Testis (tissue), 5 donors: ENCODE measurements at places on chromosomes 16 and 17. TPM values are rescaled to one million over a fixed set of nuclear protein-coding genes. Genes with fewer than 3 reads are reported as not detected.

- no peak overlapping the region for H3K27ac ChIP-seq
- no peaks in the 10 kb centered on the region for H3K27me3 ChIP-seq
- no peak overlapping the region for H3K4me3 ChIP-seq
- H3K4me1 ChIP-seq, result no peaks in the 10 kb centered on the region
- H3K36me3 ChIP-seq, result no peaks in the 10 kb centered on the region
These were observed 12.1 kb downstream of the ATP2C2 start for GRCh38 chr16:84380405-84380804.

GRCh38 chr16:73058616-73059409 lies 10.9 kb upstream of the ZFHX3 start:
- H3K27ac ChIP-seq, result peak overlapping the region; percentile 83
- no peaks in the 10 kb centered on the region for H3K36me3 ChIP-seq
- peaks cover 12% of the 10 kb centered on the region for H3K4me1 ChIP-seq
- H3K27me3 ChIP-seq, result no peaks in the 10 kb centered on the region
- peak overlapping the region; percentile 80 for H3K4me3 ChIP-seq

- no peaks in the 10 kb centered on the region for H3K36me3 ChIP-seq
- H3K27ac ChIP-seq, result no peak overlapping the region
- no peak overlapping the region for H3K4me3 ChIP-seq
- DNase-seq, result peak; percentile 62
- H3K27me3 ChIP-seq, result no peaks in the 10 kb centered on the region
These were observed 44.4 kb upstream of the MED13 start for GRCh38 chr17:62109378-62109902.

GRCh38 chr16:87461466-87461991 lies 31.3 kb downstream of the ZCCHC14 start:
- peak; percentile 84 for DNase-seq
- no peaks in the 10 kb centered on the region for H3K27me3 ChIP-seq
- H3K4me3 ChIP-seq, result no peak overlapping the region
- peak overlapping the region; percentile 53 for H3K27ac ChIP-seq
- peaks cover 47% of the 10 kb centered on the region for H3K4me1 ChIP-seq
- H3K36me3 ChIP-seq, result no peaks in the 10 kb centered on the region

DNA sequence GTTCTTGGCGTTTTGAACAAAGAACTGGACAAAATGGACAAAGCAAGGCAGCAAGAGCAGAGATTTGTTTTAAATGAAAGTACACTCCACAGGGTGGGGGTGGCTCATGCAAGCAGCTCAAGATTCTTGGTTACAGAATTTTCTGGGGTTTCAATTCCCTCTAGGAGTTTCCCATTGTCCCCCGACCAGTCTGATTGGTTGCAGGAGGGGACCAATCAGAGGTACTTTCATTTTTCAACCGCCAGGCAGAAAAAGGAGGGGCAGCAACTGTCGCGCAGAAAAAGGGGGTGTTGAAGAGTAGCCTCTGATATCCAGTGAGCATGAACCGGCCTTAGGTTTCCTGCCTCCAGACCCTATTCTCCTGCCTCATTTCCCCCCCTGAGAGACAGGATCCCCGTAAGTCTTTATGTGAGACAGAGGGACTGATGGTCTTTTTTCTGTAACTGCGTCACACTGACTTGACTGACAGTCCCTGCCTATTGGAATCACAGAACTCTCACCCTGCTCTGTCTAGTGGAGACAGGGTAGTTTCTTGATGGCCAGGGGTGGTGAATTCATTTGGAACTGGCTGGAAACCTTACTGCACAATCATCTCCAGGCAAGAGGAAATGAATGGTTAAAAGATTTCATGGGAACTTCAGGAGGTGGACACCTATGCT lies 59.4 kb upstream of the ALOX12 start:
- no peaks in the 10 kb centered on the region for H3K4me1 ChIP-seq
- no peaks in the 10 kb centered on the region for H3K36me3 ChIP-seq
- no peak for DNase-seq
- no peak overlapping the region for H3K27ac ChIP-seq
- no peak overlapping the region for H3K4me3 ChIP-seq
- no peaks in the 10 kb centered on the region for H3K27me3 ChIP-seq

DNA sequence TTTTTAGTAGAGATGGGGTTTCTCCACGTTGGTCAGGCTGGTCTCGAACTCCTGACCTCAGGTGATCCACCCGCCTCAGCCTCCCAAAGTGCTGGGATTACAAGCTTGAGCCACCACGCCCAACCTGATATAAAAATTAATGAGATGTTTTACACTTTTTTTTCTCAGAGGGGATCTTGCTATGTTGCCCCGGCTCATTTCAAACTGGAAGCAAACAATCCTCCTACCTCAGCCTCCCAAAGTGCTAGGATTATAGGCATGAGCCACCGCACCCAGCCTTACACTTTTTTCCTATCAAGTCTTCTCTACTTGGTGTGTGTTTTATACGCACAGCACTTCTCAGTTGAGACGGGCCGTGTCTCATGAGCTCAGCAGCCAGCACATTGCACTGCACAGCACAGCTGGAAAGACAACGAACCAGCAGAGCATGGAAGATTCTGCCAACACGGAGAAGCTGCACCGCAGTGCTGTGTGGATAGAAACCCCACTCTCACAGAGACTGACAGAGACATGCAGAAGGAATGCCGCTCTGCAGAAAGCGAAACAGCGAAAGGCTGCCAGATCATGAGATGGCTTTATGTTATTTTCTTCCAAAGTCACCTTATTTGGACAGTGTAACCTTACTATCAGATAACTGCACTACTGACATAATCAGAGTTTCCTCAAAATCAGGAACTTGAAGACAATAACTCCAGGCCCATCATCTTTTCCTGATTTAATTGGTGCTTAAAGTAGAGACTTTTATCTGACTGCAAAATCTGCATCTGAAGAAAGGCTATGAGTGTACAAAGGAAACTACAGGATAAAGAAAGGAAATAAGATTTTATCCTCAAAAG lies 6.5 kb upstream of the QRICH2 start:
- H3K4me1 ChIP-seq, result peaks cover 2% of the 10 kb centered on the region
- H3K27ac ChIP-seq, result no peak overlapping the region
- DNase-seq, result no peak
- no peak overlapping the region for H3K4me3 ChIP-seq
- H3K27me3 ChIP-seq, result no peaks in the 10 kb centered on the region

- no peaks in the 10 kb centered on the region for H3K36me3 ChIP-seq
- H3K27me3 ChIP-seq, result no peaks in the 10 kb centered on the region
- DNase-seq, result no peak
- H3K4me1 ChIP-seq, result no peaks in the 10 kb centered on the region
- no peak overlapping the region for H3K4me3 ChIP-seq
These were observed 210.1 kb upstream of the HS3ST4 start for GRCh38 chr16:25481636-25482035.

DNA sequence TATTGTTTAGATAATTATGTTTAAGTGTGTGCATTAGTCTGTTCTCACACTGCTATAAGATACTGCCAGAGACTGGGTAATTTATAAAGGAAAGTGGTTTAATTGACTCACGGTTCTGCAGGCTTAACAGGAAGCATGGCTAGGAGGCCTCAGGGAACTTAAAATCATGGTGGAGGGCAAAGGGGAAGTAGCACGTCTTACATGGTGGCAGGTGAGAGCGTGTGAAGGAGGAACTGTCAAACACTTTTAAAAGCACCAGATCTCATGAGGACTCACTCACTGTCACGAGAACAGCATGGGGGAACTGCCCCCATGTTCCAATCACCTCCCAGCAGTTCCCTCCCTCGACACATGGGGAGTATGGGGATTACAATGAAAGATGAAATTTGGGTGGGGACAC lies 203.5 kb upstream of the GOT2 start:
- H3K4me3 ChIP-seq, result no peak overlapping the region
- no peaks in the 10 kb centered on the region for H3K36me3 ChIP-seq
- H3K27me3 ChIP-seq, result no peaks in the 10 kb centered on the region

DNA sequence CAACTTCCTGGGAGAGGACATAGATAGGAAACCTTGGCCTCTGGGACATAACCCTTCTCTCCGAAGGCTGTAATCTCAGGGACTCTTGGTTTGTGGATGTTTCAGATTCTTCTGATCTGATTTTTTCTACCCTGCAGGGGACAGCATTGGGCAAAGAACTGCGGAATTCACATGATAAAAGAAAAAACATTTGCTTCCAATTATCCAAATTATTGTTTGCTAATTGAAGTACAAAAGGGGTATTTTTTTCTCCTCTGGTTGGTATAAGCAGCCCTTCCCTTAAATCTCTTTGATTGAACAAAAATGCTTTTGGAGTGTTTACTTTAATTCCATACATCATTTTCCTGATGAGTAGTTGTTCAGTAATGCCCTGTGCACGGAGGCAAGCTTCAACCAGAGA lies 251.7 kb upstream of the IRX3 start:
- H3K4me3 ChIP-seq, result no peak overlapping the region
- H3K27ac ChIP-seq, result no peak overlapping the region
- no peaks in the 10 kb centered on the region for H3K36me3 ChIP-seq
- H3K4me1 ChIP-seq, result no peaks in the 10 kb centered on the region

DNA sequence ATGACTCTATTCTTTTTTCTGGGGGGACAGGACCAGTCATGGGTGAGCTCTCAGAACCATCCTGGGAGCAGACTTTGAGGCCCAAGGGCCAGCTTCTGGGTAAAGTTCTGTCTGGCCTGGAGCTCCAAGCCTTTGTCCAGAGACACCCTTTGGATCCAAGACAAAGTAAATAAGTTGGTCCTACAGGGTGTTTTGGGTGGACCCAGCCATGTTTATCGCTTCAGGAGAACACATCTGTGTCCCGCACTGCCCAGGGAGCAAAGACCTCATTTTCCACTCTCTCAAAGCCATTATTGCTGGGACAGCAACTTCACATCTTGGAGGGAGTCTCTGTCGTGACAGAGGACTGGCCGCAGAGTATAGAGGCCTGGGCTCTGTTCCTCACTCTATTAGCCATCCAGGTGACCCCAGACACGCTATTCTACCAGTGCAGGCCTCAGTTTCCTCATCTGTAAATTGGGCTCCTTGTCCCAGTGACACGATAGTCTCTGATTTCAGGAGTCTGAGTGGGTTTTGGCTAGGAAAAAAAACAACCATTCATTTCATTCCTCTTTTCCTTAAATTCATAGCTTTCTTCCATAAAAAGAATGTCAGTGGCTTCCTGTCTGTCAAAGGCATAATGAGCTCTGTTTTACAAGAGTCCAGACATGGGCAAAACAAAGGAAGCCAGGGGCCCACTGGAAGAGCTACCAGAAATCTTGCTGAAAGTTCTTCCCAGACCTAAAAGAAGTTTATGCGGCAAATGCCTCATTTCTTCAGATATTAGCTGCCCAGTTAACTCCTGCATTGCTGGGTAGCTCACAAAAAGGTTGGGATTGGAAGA lies 62.4 kb downstream of the PECAM1 start:
- H3K27ac ChIP-seq, result peak overlapping the region; percentile 67
- peak; percentile 26 for DNase-seq
- H3K27me3 ChIP-seq, result no peaks in the 10 kb centered on the region
- H3K4me3 ChIP-seq, result no peak overlapping the region
- H3K36me3 ChIP-seq, result no peaks in the 10 kb centered on the region

GRCh38 chr16:30755955-30756780 lies 5.7 kb downstream of the CFAP119 start:
- H3K36me3 ChIP-seq, result no peaks in the 10 kb centered on the region
- no peak overlapping the region for H3K27ac ChIP-seq
- no peaks in the 10 kb centered on the region for H3K27me3 ChIP-seq
- no peak for DNase-seq
- H3K4me1 ChIP-seq, result peaks cover 6% of the 10 kb centered on the region

DNA sequence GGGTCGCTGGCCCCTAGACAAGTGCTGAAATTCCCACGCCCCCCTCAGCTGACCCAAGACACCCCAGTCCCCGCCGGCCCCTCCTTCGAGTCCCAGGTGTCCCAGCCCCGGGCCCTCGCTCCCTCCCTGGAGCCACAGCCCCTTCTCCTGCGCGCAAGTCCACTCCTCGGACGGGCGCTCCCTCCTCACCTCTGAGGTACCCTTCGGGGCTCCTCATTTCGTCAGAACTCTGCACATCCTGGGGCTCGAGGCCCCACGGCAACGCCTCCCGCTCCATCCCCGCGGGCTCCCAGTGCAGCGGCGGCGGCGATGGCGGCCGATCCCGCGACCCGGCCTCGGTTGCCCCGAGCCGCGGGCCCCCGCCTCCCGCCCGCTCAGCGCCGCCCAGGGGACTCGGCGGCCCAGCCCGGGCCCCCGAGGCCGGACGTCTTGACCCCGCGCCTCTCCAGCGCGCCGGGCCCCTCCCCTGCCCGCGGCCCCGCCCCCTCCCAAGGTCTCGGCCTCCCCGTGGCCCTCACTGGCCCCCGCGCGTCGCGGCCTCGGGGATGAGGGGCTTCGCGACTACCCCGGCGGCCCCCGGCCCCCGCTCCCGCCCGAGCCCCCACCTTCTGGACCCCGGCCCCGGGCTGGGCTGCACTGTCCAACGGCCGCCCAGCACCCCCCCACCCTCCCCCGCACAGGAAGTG lies at the start of gene ZNF768:
TSS of gene ZNF768 (minus strand) at position 430 of the 686 bp plus-strand sequence. CDS start at position 277, 153 bp downstream.
- peak; percentile 62 for DNase-seq
- H3K4me3 ChIP-seq, result peak within 1 kb of the TSS; percentile 89
- peak within 1 kb of the TSS; percentile 96 for H3K27ac ChIP-seq
- peaks cover 16% of the 10 kb centered on the region for H3K4me1 ChIP-seq
- H3K27me3 ChIP-seq, result no peaks in the 10 kb centered on the region

GRCh38 chr16:1903845-1904840 lies 14.1 kb downstream of the HS3ST6 start:
- H3K36me3 ChIP-seq, result no peaks in the 10 kb centered on the region
- H3K27me3 ChIP-seq, result no peaks in the 10 kb centered on the region
- peak; percentile 90 for DNase-seq
- H3K4me1 ChIP-seq, result peaks cover 12% of the 10 kb centered on the region
- H3K27ac ChIP-seq, result no peak overlapping the region
- no peak overlapping the region for H3K4me3 ChIP-seq

DNA sequence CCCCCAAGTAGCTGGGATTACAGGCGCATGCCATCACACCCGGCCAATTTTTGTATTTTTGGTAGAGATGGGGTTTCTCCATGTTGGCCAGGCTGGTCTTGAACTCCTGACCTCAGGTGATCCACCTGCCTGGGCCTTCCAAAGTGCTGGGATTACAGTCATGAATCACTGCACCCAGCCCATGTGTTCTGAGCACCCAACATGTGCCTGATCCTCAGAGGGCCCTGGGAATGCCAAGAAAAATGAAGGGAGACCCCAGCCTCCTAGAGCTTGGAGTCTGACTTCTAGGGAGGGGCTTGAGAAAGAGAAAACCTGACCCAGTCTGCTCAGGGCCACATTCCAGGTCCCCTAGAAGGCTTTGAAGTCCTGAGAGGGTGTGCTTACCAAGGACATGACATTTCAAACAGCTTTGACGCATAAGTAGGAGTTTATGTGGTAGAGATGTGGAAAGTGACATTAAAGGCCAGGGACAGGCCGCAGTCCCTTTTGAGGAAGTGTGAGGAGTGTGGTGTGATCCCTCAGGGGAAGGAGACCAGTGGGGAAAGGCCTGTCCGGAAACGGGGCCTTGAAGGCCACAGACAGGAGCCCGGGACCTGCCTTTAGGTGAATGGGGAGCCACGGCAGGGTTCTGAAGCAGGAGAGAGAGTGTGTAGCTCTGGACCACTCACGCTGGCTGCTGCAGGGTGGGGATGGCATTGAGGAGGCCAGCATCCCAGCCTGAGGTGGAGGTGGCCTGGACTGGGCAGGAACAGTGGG lies 1.1 kb upstream of the CCL22 start:
- H3K4me3 ChIP-seq, result no peak overlapping the region
- DNase-seq, result no peak
- H3K27me3 ChIP-seq, result no peaks in the 10 kb centered on the region
- no peaks in the 10 kb centered on the region for H3K4me1 ChIP-seq
- H3K27ac ChIP-seq, result no peak overlapping the region

GRCh38 chr17:39750131-39751015 lies 12.6 kb downstream of the GRB7 start:
- peaks cover 35% of the 10 kb centered on the region for H3K4me1 ChIP-seq
- no peak overlapping the region for H3K4me3 ChIP-seq
- no peaks in the 10 kb centered on the region for H3K27me3 ChIP-seq
- H3K36me3 ChIP-seq, result no peaks in the 10 kb centered on the region
- H3K27ac ChIP-seq, result no peak overlapping the region

The SEPTIN1 gene
- 0.63 TPM for total RNA-seq

The TMEM100 gene
- total RNA-seq, result 4.4 TPM

The MVD gene
- total RNA-seq, result 46.6 TPM

The HSF4 gene
- total RNA-seq, result 78.3 TPM

The FKBP10 gene
- total RNA-seq, result 31.4 TPM

The TBC1D24 gene
- total RNA-seq, result 11.2 TPM

The ARL6IP1 gene
- total RNA-seq, result 392 TPM
